Anterior cingulate cortex (tissue), 58 donors: ENCODE measurements at places on chromosomes 11 and 22.

DNA sequence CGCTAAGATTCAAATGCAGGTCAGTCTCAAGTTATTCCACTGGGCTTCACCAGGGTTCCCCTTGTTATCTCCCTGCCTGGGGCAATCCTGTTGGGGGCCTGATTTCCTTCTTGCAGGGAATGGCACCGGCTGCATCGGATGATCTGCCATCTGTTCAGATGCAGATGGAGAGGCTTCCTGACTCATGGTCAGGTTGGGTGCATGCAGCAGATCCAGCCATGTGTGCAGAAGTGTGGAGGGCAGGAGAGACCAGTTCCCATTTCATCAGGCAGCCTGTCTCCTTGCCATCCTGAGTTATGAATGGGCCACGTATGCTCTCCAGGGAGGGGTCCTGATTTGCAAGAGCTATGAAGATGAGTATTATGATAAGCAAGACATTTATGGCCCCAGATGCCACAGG is 161.2 kb upstream of the PLET1 start:
- DNase-seq, result no peak

DNA sequence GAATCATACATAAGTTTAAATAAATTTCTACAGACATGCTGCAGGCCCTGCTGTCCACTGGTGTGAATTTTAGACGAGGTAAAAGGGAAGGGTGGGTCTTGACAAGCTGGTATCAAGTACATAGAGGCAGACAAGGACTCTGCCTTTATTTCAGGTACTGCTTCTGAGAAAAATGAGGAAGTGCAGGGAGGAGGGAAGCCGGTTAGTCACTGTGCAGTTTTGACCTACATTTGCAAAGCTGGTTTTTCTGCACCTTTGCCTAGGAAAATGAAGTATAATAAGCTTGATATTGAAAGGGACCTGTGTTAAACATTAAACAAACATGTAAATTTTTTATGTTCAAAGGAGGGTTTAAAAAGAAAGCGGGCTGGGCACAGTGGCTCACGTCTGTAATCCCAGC is 24.6 kb downstream of the TMEM45B start:
- DNase-seq, result no peak

DNA sequence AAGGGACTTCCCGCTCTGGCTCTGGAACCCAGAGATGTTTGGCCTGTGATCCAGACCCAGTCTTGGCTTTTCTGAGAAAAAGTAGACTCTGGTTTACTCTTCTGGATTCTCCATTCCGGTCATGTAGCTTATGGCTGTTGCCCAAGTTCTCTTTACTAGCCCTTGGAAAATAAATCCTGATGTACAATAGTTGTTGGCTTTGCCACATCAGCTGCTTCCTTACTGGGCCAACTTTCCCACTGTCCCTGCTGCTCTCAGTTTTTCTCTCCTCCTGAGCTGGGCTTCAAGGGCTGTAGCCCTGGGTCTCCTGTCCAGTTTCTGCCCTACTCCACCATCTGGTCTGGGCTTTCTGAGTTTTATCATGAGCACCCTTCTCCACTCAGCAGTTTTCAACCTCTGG is 12.5 kb downstream of the PATZ1 start:
- no peak for DNase-seq

DNA sequence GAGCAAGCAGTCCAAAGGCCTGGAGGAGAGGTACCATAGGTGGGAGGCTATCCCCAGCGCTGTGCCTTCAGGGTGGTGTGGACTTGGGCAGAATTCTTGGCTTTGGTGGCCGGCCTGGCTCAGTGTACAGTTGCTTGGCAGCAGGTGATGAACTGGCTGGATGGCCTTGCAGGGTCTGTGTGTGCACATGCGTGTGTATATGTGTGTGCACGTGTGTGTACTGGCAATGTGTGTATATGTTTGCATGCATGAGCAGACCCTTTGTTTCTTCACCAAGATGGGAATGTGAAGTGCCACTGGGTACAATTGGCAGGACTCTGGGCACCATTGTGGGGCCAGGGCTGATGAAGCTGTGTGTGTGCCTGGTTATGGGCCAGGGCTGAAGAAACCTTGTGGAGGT is 53.0 kb downstream of the CEP164 start:
- DNase-seq, result no peak

- DNase-seq, result no peak
Measured at GRCh38 chr11:130177782-130178181, 18.2 kb downstream of the ST14 start.

- no peak for DNase-seq
Measured at GRCh38 chr11:72069787-72070251, 10.5 kb downstream of the NUMA1 start.

DNA sequence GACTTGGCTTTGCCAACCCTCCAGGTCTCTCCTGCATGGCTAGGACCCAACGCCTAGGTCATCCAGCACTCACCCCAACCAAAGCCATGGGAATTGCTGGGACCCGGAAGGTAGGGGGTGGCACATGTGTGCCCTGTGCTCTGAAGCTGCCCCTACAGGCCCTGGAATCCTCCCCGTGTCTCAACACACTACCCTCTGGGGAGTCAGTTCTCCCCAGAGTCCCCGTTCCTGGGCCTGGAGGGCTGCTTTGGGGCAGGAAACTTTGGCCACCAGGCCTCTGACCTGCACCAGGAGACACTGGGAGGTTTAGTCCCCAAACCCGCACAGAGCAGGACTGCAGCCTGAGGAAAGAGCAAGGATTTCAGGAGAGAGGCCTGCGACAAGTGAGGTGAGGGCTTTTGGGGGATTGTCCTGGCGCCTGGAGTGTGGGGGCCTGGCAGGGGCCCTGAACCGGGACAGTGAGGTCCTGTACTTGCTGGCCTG is 495 bp upstream of the IFITM1 start:
- DNase-seq, result no peak

GRCh38 chr11:38710262-38710661 is 2112.2 kb upstream of the RAG2 start:
- DNase-seq, result no peak

DNA sequence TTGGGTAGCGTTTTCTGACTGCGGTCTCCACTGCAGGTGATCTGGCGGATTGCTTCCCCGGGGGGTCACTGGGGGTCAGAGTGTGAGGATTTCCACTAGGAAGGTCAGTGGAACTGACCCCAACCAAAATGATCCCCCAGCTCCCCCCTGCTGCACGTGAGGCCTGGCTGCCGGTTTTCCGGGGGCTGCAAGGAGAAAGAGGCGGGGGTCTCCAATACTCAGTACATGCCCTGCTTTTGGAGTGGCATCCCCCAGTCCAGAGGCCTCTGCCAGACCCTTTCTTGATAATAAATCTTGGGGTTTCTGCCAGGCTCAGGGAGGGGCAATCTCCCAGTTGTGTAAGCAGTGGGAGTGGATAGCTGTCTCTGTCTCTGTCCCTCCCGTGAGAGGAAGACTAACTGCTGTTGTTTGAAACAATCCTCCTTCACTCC is 71.5 kb upstream of the RTL6 start:
- DNase-seq, result no peak

DNA sequence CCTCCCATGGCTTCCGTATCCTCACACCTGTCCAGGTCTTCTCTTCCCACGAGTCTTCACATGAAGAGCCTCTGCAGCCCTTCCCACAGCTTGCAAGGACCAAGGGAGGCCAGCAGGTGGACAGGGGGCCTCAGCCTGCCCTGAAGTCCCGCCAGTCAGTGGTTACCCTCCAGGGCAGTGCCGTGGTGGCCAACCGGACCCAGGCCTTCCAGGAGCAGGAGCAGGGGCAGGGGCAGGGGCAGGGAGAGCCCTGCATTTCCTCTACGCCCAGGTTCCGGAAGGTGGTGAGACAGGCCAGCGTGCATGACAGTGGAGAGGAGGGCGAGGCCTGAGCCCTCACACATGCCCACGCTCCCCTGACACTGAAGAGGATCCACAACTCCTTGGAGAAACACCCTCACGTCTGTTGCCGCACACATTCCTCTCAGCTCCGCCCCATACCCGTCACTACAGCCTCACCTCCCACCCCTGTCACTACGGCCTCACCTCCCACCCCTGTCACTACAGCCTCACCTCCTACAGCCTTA is 8.3 kb downstream of the SSH3 start:
- no peak for DNase-seq

- no peak for DNase-seq
Measured at GRCh38 chr11:127738771-127739286, 738.3 kb upstream of the KIRREL3 start.

- DNase-seq, result no peak
Measured at GRCh38 chr11:64037027-64037634, 1.4 kb downstream of the FLRT1 start.

DNA sequence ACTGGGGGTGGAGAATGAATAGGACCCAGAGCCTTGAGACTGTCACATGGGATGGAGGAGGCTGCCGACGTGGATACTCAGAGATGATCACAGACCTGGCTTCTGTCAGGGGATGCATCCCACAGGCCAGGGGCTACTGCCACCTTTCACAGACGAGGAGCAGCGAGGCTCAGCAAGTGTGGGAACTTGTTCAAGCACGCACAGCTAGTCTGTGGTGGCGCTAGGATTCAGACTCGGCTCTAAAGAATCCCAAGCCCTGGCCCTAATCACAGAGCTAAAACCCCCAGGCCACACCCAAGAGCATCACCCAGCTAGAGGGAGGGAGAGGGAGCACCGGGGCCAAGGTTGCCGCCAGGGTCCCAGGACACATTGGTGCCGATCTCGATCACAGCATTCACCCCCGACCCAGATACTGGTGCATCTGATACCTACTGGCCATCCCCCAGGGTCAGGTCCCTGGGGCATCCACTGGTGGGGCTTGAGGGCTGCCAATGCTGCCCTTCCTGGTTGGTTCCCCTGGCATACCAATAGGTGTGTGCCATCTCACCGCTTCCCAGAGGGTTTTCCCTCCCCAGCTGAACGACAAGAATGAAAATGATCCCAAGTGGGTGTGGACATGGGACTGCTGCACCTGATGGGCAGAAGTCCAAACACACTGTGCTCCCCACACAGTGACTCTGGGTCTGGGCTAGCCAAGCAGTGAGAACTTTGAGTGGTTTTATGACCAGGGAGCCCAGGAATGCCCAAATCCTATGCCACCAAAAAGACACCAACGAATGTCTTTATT is 6.2 kb downstream of the CHST1 start:
- DNase-seq, result no peak

DNA sequence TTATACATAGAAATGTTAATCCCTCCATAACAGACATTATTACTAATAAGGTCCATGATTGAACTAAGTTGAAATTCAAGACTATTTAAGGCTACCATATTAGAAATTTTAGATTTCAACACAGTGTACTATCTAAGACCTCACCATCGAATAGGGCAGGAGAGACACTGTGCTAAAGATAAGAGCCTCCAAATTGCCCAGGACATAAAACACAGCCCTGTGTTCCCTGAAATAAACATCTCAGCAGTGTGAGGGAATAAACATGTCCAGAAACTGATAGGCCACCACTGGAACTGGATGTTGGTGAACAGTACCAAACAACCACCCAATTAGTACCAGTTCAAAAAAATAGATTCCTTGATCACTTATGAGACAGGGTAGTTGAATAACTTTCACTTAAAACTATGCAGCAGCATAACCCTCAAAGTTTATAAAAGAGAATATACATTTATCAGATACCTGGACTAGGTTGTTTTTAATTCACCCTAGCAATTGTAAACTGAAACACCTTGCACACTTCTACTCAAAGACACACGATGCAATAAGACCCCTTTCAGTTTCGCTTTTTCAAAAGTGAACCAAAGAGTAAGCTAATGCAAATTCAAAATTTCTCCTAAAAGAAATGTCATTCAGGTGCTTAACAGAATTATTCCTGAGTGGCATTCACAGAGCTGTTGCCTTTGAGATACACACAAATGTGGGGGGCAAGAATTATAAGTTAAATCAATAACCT is 34.3 kb downstream of the USP28 start:
- no peak for DNase-seq

- DNase-seq, result no peak
Measured at GRCh38 chr11:1336836-1337646, 27.6 kb upstream of the TOLLIP start.

GRCh38 chr11:78392854-78393253 is 24.8 kb downstream of the GAB2 start:
- DNase-seq, result no peak

GRCh38 chr11:102807921-102808320 is 10.0 kb upstream of the MMP1 start:
- DNase-seq, result no peak

GRCh38 chr22:37324340-37325038 is 42.2 kb downstream of the CYTH4 start:
- DNase-seq, result no peak

DNA sequence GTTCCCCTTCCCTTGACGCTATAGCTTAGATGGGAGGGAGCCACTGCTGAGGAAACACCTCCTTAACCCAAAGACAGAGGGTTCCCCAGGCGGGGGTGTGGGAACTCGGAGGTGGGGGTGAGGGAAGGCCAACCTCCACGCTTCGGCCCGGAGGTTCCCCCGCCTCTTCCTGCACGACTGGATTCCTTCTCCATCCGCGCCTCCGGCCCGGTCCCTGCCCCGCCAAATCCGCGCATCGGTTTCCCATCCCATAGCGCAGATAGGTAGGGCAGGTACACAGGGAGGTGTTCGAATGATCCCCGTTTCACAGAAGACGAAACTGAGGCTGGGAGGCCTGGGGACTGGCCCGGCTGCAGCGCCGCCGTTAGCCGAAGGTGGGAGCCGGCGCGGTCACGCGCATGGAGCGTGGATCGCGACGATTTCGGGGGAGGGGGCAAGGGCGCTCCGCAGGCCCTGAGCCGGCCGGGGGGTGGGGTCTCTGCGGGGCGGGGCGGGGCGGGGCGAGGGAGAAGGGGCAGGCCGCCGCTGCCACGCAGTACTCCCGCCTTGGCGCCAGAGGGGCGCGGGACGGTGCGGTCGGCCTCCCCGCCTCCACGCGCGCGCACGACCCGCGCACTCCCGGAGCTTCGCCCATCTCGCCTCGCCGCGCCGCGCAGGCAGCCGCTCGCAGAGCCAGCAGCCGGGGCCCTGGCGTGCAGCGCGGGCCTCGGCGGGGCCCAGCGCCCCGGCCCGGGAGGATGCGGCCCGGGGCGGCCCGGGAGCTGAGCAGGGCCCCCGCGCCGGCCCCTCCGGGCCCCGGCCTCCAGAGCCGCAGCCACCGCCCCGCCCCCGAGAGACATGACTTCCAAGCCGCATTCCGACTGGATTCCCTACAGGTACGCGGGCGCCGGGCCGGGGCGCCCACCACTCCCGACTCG is at the start of gene TUB:
Gene TUB, plus strand, starts transcription at position 538 of the 917 bp plus-strand sequence. Its CDS starts 300 bp downstream, at position 838.
- DNase-seq, result no peak

GRCh38 chr11:93840180-93840579 is 10.2 kb downstream of the VSTM5 start:
- DNase-seq, result no peak

GRCh38 chr22:42788466-42788865 is 67.8 kb upstream of the A4GALT start:
- no peak for DNase-seq

DNA sequence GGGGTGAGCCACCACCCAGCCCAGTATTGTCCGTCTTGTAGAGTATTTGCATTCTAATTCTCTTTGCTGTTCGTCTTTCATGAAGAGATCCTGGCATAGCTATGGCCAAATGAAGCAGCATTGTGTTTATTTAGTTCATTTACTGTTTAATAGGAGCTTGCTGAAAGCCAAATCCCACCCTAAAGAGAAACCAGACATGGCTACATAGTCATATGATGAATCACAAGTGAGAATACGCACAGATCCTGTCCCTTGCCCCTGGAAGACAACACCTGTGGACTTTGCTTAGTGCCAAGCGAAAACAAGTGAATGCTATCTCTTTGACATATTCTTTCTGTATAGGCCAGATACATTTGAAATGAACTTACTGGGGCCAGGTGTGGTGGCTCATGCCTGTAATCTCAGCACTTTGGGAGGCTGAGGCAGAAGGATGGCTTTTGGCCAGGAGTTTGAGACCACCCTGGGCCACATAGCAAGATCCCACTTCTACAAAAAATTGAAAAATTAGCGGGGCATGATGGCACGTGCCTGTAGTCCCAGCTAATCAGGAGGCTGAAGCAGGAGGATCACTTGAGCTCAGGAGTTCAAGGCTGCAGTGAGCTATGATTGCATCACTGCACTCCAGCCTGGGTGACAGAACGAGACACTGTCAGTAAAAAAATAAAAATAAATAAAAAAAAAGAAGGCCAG is 5.1 kb upstream of the ARFGAP3 start:
- no peak for DNase-seq
